IMR-90 (cell line): ENCODE measurements at places on chromosomes 6 and 20. TPM values are rescaled to one million over a fixed set of nuclear protein-coding genes. Genes with fewer than 3 reads are reported as not detected.

ZBTB12 gene
- 2.0 and 2.5 TPM in 2 replicates for total RNA-seq

PDE10A gene
- total RNA-seq = 12.4 and 15.8 TPM in 2 replicates

DUSP22 gene
- total RNA-seq = 6.9 and 8.2 TPM in 2 replicates

DNA sequence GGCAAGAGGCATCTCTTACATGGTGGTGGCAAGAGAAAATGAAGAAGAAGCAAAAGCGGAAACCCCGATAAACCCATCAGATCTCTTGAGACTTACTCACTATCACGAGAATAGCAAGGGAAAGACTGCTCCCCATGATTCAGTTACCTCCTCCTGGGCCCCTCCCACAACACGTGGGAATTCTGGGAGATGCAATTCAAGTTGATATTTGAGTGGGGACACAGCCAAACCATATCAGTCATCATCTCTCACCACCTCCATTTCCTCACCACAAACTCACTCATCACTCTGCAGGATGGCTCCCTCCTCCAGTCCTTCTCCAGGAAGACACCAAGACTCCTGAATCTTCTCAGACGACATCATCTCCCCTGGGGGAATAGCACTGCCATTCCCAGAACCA is 25.8 kb upstream of the SLC16A10 start:
- H3K4me3 ChIP-seq = no peak overlapping the region
- no peaks in the 10 kb centered on the region for H3K4me1 ChIP-seq
- DNase-seq = peak; percentile 12
- no peaks in the 10 kb centered on the region for H3K36me3 ChIP-seq

DNA sequence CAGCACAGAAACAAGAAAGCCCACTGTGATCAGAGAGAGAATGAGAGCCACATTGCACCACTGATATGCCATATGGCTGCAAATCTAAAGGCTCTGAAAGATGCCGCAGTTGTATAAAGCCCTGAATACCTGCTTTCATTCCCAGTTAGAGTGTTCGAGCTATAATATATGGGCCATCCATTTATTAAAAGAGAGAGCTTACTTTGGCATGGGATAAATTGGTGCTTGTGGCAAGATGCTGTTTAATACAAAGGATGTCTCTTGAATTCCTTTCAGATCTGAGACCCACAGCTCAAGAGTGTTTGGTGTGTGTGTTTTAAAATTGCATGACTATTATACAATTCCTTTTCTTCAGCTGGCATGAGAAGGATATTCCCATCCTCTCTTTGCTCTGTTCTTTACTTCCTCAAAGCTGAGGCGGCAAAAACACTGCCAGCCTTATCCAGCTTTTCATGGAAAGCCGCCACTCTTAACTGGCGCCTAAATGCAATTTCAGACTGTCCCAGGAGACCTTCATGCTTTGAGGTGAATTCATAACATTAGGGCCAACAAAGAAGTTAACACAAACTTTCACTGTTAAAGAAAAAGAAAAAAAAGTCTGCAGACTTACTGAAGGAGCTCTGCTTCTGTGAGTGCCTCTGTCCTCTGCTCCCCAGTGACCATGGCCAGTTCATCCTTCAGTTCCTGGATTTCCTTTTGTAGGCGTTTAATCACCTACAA is 147.6 kb downstream of the KIF6 start:
- H3K4me1 ChIP-seq = no peaks in the 10 kb centered on the region
- no peak overlapping the region for H3K27ac ChIP-seq
- DNase-seq = no peak
- H3K36me3 ChIP-seq = no peaks in the 10 kb centered on the region
- no peaks in the 10 kb centered on the region for H3K27me3 ChIP-seq

GRCh38 chr6:36625158-36625919 is 31.2 kb downstream of the SRSF3 start:
- H3K27ac ChIP-seq = peak overlapping the region; percentile 16; the same call in 1 of the 2 replicates
- no peaks in the 10 kb centered on the region for H3K27me3 ChIP-seq
- H3K36me3 ChIP-seq = no peaks in the 10 kb centered on the region
- H3K4me3 ChIP-seq = peak overlapping the region; percentile 0; the same call in 1 of the 2 replicates

GRCh38 chr6:111975466-111975865 is 78.4 kb upstream of the CCN6 start:
- H3K4me3 ChIP-seq = no peak overlapping the region
- no peaks in the 10 kb centered on the region for H3K27me3 ChIP-seq
- no peak overlapping the region for H3K27ac ChIP-seq
- H3K36me3 ChIP-seq = no peaks in the 10 kb centered on the region
- peaks cover 19% of the 10 kb centered on the region for H3K4me1 ChIP-seq

- H3K4me3 ChIP-seq = no peak overlapping the region
- DNase-seq = no peak
- H3K27me3 ChIP-seq = no peaks in the 10 kb centered on the region
- no peak overlapping the region for H3K27ac ChIP-seq
These were observed 322.0 kb downstream of the PAX1 start for GRCh38 chr20:22027423-22027822.
